Stimulated activated CD4-positive, alpha-beta T cell treated with anti-CD3 and anti-CD28 coated beads, Interleukin-15, amount 100 ng/mL, for 1 hour (primary cell): ENCODE measurements at places on chromosomes 6 and 20.

DNA sequence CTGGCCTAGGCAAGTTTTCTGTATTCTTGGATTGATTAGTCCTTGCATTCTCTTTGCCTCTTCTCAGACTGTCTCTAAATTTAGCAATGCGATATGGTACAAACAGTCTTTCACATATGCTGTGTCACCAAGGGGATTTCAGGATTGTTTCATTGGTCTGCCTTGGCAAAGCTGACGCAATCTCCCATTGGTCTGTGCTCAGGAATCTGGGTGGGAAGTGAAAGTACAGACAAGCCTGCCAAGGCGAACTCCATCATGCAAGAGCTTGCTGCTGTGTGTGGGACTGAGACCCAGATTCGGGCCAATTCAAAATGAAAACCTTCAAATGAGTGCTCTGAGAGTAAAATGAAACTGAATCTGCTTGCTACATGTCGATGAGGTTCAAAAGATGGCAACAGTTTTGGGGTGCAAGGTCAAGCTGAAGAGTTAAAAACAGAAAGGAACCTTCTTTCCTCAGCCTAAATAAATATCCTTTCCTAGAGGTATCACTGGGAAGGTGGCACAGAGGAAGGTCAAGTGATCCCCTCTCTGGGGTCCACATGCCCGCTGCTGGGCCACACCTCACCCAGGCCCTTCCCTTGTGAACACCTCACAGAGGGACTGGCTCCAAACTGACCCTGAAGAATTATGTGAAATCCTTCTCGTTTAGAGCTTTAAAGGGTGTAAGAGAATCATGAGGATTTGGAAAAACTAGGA lies 198.8 kb upstream of the PREP start:
- DNase-seq, result no peak

DNA sequence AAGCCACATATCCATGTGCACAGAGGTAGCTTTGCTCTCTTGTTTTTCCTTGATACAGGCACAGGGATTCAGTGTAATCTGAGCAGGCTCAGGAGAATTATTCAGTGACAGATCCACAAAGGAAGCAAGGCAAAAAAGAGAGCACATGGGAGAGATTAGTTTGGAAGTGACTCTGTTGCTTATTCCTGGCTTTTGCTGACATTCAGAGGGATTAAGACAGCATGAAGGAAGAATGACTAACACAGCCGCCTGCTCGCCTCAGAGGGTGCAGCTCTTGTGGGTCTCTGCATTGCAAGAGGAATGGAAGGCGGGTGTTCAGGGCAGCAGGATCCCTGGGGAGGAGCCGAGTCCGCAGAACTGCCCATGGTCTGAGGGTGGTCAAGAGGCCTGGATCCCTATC lies 203.4 kb upstream of the KCNQ5 start:
- DNase-seq, result no peak

DNA sequence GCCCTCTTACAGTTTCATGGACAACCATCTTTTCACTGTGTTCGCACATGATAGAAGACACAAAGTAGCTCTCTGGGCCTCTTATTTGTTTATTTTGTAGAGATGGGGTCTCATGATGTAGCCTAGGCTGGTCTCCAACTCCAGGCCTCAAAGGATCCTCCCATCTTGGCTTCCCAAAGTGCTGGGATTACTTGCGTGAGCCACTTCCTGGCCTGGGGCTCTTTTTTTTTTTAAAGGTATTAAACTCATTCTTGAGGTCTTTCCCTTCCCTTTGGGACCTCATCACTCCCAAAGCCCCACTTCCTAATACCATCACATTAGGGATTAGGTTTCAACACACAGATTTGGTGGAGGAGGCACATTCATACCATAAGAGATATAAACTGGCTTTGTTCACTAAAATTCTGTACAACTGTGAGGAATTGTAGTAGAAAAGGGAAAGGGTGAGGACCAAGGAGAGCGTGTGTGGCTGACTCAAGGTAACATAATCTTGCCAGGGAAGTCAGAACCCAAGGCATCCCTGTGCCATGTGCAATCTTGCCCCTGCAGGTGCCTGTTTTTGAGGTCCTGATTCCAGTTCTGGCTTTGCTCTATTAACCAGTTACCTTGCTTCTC lies 45.5 kb downstream of the EIF2S2 start:
- DNase-seq, result no peak

DNA sequence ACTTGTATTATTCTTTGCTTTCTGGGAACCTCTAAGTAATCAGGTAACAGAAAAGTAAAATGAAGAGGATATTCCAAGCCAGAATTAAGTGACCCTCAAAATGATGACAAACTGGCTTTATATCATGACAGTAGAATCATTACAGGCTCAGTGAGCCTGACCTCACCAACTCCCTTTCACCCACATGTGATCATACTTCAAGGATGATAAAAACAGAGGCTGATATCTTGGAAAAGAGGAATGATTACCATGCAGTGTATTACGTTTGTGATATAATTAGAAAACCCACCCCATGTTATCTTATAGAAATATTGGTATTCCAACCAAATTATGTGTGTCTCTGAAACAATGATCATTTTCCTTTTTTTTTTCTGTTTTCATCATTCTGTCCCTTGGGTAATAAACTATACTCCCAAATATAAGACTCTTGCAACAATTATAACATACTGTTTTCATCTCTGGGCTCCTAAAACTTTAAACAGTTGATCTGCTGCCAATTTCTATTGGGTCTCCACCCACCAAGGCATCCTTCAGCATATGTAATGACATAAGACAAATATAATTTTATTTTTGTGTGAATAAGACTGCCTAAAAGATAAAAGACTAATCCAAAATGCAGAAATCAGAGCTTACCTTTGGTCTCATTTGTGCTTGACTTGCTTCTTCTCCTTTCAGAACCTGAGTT lies 115.7 kb downstream of the DST start:
- no peak for DNase-seq

GRCh38 chr6:137914530-137915193 lies 47.6 kb downstream of the TNFAIP3 start:
- no peak for DNase-seq

- no peak for DNase-seq
Observed at GRCh38 chr6:12393100-12393499, 102.9 kb downstream of the EDN1 start.

DNA sequence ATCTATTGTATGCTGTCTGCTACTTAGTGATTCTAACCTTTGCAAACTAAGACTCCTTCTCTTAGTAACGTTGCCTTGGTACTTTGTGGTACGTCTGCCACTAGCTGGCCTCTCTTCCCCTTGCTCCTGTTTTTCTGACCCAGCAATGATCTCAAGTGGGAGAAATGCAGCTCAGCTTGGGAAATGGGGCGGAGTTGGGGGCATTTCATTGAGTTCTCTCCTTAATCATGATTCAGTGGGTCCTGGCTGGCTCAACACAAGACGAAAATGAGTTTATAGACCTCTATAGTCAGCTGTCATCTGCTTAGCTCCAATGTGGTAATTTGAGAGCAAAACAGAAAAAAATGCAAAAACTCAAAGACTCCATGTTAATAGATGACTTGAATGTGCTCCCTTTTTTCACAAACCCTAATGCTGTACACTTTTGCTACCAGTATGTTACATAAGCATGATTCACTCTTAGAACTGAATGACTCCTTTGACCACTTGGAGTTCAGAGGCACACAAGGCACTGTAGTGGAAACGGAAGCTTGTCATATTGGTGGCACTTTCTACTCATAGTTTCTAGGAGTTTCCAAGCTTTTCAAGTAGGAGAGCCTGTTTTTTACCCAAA lies 55.3 kb upstream of the SOX4 start:
- no peak for DNase-seq
